ENCODE measurements at places on chromosomes 12 and 14.
A peak's percentile ranks its signal among the peaks of the same experiment; 100 is the strongest.

DNA sequence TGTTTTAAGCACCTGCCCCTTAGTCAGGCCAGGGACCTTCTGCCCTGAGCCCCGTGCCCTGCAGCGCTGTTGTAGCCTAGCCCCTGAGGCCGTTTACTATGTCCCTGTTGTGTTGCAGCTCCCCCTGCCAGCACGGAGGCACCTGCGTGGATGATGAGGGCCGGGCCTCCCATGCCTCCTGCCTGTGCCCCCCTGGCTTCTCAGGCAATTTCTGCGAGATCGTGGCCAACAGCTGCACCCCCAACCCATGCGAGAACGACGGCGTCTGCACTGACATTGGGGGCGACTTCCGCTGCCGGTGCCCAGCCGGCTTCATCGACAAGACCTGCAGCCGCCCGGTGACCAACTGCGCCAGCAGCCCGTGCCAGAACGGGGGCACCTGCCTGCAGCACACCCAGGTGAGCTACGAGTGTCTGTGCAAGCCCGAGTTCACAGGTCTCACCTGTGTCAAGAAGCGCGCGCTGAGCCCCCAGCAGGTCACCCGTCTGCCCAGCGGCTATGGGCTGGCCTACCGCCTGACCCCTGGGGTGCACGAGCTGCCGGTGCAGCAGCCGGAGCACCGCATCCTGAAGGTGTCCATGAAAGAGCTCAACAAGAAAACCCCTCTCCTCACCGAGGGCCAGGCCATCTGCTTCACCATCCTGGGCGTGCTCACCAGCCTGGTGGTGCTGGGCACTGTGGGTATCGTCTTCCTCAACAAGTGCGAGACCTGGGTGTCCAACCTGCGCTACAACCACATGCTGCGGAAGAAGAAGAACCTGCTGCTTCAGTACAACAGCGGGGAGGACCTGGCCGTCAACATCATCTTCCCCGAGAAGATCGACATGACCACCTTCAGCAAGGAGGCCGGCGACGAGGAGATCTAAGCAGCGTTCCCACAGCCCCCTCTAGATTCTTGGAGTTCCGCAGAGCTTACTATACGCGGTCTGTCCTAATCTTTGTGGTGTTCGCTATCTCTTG, 7.6 kb downstream of the DLK1 start:
- DNase-seq: peak; percentile 46

DNA sequence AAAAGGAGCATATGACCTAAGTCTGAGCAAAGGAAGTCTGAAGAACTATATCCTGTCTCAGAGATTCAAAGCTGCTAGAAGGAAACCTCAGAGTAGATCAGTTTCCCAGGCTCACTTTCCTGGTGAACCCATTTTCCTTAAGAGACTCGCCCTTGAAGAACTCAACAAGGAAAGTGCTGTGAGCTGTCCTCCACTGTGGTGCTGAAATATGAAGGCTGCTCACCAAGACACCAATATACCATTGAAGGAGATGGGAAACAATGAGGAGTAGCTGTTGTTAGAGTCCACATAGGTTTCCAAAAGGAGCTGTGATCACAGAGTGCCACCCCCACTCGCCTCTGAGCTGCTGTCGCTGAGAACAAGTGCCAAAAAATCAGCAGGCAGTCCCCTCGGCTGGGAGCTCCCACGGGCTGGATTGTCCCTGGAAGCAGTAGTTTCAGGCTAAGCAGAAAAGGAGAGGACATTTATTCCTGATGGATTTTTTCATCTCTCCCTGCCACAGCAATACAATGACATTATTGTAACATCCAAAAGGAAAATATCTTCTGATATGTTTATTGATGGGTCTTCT, 282.1 kb downstream of the RPS29 start:
- peak; percentile 31 for DNase-seq

- no peak for DNase-seq
Measured at GRCh38 chr14:74547331-74547927, 53.9 kb downstream of the ISCA2 start.

DNA sequence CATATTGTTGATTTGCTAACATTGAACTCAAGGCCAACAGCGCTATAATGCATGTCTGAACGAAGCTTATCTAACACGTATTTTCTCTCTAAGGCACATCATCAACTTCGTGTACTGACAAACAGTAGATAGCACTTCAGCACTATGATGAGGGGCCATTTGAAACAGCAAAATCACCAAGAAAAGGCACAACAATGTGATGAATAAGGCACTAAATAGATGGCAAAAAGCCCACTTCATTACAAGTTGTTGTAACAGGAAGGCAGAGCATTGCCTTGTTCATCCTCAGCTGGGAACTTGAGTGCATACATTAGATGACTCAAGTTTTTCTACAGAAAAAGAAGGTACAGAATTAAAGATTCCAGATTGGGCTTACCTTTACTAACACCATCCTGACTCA, 75.2 kb downstream of the LIN7A start:
- DNase-seq: no peak

DNA sequence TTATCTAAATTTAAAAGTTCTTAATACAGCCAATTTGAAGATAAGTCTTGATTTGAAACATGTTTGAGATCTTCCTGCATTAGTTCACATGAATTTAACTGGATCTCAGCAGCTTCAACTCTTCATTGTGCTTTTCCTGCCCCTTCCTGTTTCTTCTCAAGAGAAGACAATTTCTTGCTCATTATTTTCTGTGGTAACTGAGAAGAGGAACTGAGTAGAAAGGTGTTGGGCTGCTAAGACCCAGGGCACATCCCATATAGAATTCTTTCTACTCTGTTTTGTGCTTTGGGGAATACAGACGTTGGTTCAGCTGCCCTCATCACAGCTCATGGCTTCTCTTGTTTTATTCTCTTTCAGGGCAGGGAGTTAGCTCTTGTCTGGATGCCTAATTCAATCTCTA, 110.2 kb downstream of the SNAPC1 start:
- no peak for DNase-seq

DNA sequence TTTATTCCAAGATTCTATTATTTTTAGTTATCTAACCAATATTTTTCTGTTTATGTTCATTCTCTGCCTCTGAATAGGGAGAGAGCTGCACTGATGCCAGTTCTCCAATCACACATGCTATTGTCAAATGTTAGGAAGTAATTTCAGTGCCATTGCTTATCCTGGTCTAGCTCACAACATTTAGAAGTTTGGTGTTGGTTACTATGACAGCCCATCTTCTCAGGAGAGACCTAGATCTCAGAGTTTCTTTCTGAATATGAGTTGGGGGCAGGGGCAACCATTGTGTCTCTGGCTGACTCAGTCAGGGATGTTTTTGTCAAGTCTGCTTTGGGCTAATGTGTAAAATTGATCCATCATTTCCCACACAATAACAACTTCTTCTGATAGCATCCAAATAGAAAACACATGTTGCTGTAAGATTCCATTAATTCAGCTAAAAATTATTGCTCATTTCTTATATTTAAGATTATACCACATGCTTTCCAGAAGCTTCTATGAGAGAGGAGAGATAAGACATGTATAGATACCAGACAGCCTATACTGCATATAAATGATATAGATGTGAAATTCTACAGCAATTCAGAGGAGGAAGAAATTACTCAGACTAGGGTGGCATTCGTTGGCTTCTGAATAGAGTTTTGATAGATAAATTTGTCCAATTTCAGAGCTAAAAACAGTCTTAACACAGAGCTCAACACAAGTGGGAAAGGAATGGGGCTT, 64.8 kb downstream of the DACT1 start:
- DNase-seq: no peak
